Erythroblast (primary cell): ENCODE measurements at places on chromosomes 12 and 14.

- no peak for DNase-seq
Measured at GRCh38 chr12:47995981-47996401, 8.3 kb downstream of the COL2A1 start.

GRCh38 chr14:63203618-63204406 lies 431 bp upstream of the RHOJ start:
- no peak for DNase-seq

DNA sequence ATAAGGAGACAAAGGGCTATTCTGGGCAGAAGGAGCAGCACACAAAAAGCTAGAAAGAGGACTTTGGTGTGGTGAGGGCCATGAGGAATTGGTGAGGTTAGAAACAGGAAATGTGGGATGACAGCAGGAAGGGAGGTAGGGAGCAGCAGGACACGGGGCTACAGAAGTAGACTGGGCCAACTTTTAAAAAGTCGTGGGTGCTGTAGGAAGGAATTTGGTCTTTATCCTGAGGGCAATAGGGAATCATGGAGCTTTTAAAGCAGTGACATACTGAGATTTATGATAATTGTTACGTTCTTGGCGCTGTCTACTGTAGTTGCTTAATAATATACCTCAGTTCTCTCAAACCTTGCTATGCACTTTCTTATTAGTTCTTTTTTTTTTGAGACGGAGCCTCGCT lies 8.2 kb upstream of the CHURC1 start:
- DNase-seq, result no peak

DNA sequence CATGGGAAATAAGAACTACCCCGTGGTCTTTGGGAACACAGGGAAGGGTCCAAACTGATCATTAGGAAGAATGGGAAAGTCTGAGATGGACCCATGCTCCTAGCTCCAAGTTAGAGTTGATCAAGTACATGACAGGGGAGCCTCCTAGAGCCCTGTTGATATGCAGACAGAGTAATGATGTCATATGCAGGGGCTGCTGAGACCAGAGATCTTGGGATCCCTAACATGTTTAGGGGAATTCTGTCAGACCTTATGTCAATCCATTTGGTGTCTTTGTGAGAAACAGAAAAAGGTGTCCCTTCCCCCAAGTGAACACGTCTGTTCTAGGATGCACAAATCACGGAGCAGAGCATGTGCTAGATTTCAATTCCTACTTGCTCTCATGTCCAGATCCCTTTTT lies 6.6 kb downstream of the SLC25A21 start:
- no peak for DNase-seq

GRCh38 chr14:101246894-101247841 lies 314.1 kb upstream of the DIO3 start:
- no peak for DNase-seq

DNA sequence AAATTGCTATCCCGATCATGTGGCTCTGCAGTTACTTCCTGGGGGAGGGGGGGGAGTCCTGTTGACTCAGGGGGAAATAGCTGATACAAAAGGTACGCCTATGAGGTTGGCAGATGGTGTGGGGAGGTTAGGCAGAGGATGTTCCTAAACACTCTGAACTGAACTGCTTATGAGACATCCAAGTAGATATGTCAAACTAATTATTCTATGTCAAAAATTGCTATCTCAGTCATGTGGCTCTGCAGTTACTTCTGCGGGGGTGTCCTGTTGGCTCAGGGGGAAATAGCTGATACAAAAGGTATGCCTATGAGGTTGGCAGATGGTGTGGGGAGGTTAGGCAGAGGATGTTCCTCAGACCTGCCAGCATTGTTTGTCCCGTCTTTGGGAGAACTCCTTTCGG lies 5.1 kb upstream of the VCPKMT start:
- DNase-seq, result no peak

DNA sequence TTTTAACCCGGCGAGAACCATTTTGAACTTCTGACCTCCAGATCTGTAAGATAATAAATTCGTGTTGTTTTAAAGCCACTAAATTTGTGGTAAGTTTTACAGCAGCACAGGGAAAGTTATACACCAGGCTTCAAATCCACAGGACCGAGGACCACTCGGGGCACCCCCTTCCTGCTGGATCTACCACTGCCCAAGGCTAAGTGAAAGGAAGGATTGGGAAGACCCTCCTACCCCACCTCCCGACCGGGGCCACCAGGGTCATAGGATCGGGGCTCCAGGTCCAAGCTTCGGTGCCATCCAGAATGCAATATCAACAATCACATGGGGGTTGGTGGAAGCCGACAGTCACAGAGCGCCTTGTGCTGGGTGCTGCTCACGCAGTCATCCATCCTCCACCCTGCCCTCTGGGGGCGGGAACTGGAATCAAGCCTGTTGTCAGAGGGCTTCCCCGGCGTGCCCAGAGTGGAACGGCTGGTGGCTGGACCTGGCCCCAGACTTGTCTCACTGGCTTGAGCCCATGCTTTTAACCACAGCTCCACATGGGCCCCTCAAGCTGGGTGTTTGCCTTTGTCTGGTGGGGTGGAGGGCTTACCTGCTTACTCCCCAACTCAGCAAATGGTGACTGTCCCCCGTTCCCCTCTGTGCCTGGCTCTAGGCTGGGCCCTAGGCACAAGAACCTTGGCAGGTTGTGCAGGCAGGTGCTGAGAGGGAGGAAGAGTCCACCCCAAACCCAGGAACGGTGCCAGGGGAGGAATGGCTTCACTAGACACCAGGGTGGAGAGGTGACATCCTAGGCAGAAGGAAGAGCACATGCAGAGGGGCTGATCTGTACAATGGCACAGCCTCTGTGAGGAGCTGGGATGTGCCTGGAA lies 180.3 kb upstream of the RTL1 start:
- DNase-seq, result no peak

GRCh38 chr12:72053604-72054003 lies 115.0 kb downstream of the TPH2 start:
- no peak for DNase-seq

DNA sequence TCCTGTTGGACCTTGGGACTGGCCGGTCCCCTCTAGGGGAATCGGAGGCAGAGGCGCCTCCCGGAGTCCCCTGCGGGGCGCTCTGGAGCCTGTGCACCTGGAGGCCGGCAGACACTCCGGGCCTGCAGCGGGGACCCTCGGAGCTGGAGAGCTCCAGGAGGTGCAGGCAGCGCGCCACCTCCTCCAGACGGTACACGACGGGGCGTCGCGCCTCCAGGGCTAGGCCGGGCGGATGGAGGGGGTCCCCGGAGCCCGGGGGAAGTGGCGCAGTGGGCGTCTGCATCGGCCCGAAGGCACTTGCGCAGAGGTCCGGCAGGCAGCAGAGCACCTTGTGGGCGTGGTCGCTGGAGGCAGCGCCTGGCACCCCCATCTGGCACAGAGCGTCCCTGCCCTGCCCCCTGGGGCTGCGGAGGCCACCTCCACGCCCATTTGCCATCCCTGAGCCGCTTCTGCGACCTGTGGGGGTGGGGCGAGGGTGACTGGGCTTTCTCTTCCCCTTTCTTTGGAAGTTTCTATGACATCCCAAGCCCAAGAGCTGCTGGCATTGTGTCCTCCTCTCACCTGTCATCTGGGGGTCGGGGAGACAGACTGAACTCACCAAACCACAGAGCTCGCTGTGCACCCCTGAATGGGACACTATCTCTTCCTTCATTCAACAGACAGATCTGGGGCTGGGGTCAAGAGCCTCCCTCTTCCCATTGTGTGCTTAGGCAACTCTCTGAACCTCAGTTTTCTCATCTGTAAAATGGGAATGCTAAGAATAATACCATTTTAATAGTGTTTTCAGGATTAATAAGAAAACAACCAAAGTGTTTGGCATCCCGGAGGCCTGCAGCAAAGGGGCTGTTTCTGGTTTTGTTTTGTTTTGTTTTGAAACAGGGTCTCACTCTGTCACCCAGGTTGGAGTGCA lies 37.5 kb upstream of the CORO1C start:
- DNase-seq, result peak; percentile 23

DNA sequence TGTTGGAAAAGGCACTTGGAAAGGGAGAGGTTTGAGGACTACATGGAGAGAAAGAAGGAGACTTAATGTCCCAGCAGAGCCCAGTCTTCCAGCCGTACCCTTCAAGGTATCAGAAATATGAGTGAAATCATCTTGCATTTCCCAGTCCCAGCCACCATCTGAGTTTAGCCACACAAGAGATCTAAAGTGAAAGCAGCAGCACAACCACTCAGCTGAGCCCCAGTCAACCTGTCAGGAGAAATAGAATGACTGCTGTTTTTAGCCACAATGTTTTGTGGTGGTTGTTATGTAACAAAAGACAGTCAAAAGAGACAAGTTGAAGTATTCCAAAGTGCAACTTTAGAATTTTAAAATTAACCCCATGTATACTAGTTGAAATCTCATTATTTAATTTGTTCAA lies 28.0 kb downstream of the DERA start:
- DNase-seq, result no peak

DNA sequence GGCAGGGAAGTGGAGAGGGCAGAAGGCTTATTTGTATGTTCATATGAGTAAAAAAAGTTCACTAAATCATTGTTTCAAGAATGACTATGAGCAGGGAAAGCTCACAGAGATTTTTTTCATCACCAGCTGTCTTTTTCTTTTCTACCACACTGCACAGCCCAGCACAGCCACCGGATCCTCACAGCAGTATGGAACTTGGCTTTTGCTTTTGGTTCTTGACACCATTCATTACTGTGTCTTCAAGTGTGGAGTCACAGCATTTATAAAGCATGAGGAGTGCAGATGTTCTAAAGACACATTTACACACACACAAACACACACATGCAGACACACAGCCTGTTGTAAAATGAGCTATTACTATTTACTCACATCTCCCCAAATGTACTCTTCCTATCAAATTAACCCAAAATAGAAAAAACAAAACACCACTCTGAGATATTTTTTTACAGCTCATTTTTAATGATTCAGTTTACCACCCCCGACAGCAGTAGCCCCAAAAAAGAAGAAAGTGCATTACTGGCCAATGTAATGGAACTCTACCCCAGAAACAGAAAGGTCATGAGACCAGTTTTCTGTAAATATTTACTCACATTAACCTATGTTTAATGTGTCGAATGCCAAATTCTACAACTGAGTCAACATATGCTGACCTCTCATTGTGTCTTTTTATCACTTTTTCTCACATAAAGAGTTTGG lies 60.5 kb downstream of the BTG1 start:
- no peak for DNase-seq

GRCh38 chr14:103136388-103137271 lies 13.4 kb downstream of the TNFAIP2 start:
- peak; percentile 36 for DNase-seq

- no peak for DNase-seq
Measured at GRCh38 chr12:114933428-114934160, 249.6 kb upstream of the TBX3 start.

DNA sequence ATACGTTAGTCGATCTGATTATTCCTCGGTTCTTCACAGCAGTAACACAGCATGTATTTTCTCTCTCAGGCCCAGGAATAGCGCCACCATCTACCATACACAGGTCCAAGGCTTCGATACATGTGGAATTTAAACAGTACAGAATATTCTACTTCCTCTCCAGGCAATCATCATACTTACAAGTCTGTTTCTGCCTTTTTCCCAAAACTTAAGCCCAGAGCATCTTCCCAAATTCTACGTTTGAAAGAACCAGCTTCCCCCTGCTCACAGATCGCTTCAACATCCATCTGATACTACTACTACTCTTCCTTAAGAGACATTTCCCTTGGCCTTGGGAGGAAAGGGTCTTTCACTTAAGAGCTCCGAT lies 626 bp downstream of the TXNDC16 start:
- peak; percentile 70 for DNase-seq

DNA sequence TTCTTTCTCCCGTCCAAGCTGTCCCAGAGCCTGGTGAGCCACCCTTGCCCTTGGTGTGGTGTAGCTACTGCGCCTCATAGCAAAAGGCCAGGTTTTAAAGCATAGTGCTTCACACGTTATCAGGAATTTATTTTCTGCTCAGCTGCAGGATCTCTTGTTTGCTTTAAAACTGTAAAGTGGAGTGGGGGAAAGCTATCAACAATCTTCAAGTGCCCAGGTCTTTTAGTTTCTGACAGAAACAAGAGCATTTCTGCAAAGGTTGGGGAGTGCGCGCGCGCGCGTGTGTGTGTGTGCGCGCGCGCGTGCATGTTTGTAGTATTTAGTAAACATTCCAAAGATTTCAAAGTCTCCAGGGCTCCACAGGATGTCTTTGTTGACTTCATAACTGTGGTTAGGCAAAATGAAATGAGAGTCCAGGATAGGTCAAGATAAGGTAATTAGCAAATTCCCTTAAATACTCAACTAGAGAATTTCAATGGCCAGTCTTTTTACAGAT lies 45.5 kb downstream of the EML1 start:
- DNase-seq, result no peak

GRCh38 chr12:67646775-67647174 lies 1.8 kb upstream of the DYRK2 start:
- no peak for DNase-seq

DNA sequence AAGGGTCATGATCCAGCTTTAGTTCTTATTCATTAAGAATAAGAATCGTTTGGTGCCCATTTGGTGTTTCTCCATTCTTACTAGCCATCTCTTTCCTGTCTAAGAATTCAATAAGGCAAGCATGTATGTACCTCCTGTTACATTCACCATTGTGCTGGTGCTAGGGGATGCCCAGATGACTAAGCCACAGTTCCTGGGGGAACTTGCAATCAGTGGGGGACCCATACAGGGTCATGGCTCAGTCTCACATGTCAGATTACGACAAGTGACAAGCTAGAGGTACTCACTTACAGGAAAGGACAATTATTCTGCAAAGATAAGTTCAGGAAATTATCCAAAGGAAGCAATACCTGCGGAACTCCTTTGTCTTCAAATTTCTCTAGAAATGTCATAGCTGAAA lies 125.4 kb downstream of the STXBP6 start:
- DNase-seq, result no peak

GRCh38 chr12:124715121-124715990 lies 147.9 kb upstream of the NCOR2 start:
- no peak for DNase-seq

GRCh38 chr12:110742096-110742717 lies 484 bp downstream of the PPP1CC start:
- peak; percentile 56 for DNase-seq

- no peak for DNase-seq
Measured at GRCh38 chr12:124461241-124461673, 106.2 kb downstream of the NCOR2 start.

- DNase-seq, result no peak
Measured at GRCh38 chr12:82517027-82517426, 158.7 kb downstream of the METTL25 start.

DNA sequence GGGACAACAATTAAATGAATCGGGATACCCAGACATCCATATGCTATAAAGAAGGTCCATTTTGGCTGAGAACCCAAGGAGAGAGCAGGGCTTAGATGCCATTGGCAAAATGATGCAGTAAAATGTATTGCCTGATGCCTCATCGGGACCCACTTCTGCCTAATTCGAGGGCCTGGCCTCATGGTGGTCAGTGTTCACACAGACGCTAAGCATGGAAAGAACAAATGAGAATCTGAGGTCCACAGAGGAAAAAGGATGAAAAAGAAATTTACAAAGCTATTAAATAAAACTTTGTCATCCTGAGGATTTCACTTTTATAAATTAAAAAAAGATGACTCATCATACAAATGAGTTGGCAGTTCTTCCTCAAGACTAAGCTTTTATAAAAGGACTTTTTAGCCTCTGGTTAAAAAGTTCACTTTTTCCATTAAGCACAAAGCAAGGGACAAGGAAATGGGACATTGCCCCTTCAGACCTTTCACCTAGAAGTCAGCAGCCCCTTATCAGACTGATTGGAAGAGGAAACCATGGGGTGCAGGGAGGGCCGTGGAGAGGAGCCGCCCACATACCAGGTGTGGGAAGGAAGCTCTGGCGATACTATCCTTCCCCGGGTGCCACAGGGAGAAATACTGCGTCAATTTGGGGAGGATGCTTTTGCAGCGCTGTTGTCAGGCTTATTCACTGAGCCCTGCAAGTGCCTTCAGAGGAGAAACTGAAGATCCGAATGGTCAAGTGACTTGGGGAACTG lies 176.0 kb downstream of the EGLN3 start:
- DNase-seq, result no peak
